ENCODE measurements at places on chromosomes 16 and 17. TPM values are rescaled to one million over a fixed set of nuclear protein-coding genes. Genes with fewer than 3 reads are reported as not detected.
A peak's percentile ranks its signal among the peaks of the same experiment; 100 is the strongest.

DNA sequence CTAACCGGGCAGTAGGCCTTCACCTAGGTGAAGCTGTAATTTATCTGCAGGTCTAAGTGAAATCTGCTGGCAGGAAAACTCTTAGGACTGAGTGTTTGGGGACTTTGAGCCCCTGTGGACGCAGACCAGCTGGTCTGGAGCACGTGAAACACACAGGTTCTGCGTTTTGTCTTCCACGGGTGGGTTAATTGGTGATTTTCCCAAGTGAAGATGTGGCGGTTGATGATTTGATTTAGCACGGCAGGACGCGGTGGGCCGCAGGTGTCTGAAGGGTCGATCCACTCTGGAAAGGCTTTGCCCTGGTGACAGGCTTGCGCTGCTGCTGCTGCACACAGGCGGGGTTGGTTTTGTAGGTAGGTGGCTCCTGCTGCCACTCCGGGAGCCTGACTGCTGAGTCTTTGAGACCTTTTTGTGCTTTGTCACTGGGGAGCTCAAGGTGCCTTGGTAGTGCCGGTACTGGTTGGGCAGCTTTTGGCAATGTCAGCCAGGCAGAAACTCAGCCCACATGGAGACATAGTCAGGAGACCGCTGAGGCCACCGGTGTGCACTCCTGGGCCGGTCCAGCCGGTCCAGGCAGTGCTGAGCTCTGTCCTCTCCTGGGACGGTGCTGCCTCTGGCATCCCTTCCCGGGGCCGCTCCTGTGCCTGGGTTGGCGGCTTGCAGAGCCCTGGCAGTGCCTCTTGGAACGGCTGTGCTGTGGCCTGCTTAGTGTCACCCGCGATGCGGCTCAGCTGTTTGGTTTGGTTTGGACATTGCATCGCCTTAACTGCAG is 2.3 kb downstream of the BAIAP2 start:
- DNase-seq, result no peak

- DNase-seq, result peak; percentile 79
Measured at GRCh38 chr16:81817789-81818567, 38.9 kb downstream of the PLCG2 start.

Gene YBX2
- not detected for polyA plus RNA-seq

DNA sequence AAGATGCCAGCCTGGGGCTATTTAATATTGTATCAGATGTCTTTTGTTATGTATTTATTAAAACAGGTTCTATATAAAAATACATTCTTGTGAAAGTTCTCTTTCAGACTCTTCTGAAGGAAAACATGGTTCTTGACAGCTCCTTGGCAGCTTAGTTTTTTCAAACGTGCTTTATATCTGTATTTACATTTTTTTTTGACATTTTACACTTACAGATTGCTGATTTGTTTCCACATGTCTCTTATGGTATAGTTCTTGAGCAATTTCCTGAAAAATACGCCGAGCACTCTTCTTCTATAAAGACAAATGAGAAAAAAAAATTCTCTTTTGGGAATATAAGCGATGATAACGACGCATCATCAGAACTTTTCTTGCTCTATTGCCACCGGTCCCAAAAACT is 9.5 kb downstream of the IGSF6 start:
- no peak for DNase-seq

GRCh38 chr17:78706271-78706915 is 75.7 kb downstream of the CYTH1 start:
- peak; percentile 97 for DNase-seq
